ENCODE measurements at places on chromosomes 2 and 18.

GRCh38 chr2:217071416-217071815 is 211.6 kb upstream of the TNP1 start:
- DNase-seq, result no peak

DNA sequence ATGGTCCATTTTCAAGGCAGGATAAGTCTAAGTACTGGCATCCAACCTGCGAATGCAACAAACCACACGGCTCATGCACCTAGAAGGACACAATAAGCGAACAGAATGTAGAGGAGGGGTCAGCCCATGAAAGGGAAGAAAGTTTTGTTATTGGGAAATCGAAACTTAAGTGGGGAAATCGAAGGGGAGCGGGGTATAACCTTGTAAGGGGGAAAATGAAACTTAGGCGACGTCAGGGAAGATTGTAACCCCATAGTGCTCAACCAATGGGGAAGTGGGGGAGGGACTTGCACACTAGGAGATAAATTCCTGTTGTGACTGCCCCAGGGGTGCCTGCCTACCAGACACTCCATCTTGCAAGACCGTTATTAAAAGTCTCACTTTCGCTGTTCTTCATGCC is 15.6 kb upstream of the OTOF start:
- no peak for DNase-seq

DNA sequence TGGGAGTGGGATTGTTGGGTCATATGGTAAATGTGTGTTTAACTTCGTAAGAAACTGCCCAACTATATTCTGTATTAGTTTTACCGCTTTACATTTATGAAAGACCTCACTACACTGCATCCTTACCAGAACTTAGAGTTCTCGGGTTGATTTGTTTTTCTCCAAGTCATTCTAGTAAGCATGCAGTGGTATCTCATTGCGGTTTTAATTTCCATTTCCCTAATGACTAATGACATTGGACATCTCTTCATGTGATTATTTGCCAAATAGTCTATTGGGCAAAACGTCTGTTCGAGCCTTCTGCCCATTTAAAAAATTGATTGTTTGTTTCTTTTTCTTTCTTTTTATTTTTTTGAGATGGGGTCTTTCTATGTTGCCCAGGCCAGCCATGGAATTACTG is 6.8 kb downstream of the FBLN7 start:
- no peak for DNase-seq

DNA sequence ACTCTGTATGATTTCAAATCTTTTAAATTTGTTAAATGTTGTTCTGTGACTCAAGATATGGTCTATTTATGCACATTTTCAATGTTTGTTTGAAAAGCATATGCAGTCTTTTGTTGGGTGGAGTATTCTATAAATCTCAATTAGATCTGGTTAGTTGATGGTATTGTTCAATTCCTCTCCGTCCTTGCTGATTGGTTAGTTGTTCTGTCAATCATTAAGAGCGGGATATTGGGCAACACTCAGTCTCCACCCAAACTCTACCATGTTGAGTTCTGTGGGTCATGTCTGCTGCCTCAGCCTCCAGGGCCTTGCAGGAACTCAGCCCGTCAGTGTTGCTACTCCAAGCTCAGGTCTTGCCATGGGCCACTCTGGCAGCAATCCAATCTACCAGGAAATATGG is 118.9 kb downstream of the VWA3B start:
- no peak for DNase-seq

GRCh38 chr18:40473221-40474029 is 1481.6 kb upstream of the PIK3C3 start:
- no peak for DNase-seq

Measured in fibroblast of the conjunctiva (primary cell).